Activated naive CD8-positive, alpha-beta T cell treated with anti-CD3 and anti-CD28 coated beads, Interleukin-2, amount 10 ng/mL, durations not matched to agents 7 days and 5 days (primary cell): ENCODE measurements at places on chromosomes 2 and 18.

DNA sequence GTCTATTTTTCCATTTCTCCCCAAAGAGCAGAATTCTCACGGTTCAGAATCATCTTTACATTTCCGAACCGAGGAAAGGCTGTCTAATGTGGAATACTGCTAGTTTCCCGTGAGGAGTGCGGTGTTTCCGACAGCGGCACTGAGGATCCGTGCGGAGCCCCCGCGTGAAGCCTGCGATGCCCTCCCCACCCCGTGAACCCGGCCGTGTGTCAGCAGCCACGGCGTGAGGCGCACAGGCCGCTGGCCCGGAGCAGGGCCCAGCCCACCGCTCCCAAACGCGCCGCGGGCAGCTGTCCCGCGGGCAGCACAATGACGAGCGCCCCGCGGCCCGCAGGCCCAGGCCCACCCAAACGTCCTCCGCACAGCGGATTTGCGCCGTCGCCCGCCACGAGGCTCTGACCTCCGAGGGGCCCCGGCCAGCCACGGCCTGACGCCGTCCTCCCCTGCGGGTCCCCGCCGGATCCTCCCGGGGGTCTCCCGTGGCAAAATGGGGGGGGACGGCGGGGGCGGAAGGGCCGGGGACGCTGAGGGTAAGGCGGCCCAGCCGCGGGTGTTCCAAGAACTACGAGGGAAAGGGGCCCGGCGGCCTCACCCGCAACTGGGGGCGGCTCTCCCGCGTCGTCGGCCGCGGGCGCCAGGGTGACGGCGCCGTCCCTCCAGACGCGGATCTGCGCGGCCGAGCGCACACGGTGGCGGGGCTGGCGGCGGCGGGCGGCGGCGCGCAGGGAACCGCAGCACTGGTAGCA is 796 bp downstream of the SPIRE1 start:
- peak; percentile 48 for DNase-seq

GRCh38 chr2:122157158-122157557 is 401.7 kb downstream of the TSN start:
- DNase-seq, result no peak

- DNase-seq, result no peak
Measured at GRCh38 chr18:616380-616995, 19.7 kb downstream of the CLUL1 start.

GRCh38 chr2:71348302-71348701 is 16.7 kb downstream of the ZNF638 start:
- DNase-seq, result no peak

- DNase-seq, result no peak
Measured at GRCh38 chr18:57743008-57743407, 60.1 kb downstream of the ATP8B1 start.

DNA sequence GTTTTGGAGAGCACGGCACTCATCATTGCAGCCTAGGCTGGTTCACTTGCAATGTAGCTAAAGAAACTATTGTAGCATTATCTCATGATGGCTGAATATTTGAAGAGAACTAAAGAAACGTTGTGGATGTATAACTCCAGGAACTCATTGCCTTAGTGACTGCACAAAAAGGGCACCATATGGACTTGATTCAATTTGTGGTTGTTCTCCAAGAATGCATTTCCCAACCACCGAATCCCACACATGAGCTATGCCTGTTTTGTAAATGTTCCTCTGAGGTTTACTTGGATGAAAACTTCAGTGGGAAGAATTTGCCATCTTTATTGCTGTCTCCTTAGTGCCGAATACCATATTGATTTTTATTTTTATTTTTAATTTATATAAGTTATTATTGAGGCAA is 43.5 kb downstream of the DOK6 start:
- no peak for DNase-seq

GRCh38 chr18:76764291-76764901 is 58.0 kb upstream of the ZNF236 start:
- peak; percentile 40 for DNase-seq

GRCh38 chr2:230441227-230441897 is 25.4 kb downstream of the SP100 start:
- peak; percentile 53 for DNase-seq

DNA sequence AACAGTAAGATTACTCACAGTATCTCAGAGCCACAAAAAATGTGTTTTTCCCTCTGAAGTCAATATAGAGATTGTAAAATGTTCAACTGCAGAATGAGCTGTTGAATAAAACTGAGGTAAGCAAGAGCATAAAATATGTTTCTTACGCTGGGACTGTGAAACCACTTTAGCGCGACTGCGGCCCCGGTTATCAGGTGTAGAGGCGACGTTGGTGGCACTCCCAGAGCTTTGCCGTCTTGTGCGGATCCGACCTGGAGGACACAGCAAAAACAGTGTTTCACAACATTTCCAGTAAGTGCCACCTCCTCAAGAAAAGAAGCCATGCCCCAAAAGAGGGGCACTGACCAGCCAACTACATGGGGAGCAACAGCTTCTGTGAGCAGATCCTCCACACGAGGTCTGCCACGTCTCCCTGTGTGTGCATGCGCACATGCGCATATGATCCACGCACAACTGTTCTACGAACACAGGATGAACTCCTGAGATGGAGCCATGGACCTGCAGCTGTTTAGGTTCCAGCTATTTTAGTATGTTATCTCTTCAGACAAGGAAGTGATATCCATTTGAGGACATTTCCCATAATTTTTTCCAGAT is 100.7 kb upstream of the RNU4ATAC start:
- DNase-seq, result no peak

DNA sequence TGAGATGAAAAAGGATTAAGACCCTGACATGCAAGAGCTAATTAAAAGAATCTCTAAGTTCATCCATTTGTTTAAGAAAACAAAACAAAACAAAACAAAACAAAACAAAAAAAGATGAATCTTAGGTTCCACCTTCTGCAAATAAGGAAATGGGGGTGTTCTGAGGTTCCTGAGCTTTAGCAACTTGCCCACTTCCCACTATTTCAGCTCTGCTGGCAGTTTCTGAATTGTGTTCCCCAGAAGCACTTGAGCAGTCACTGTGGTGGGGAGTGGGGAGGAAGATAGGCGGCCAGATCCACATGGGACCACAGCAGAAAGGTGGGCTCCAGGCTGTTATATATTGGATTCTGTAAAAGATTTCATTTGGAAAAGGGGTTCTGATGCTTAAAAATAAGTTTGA is 20.3 kb downstream of the INO80C start:
- DNase-seq, result no peak

- peak; percentile 44 for DNase-seq
Measured at GRCh38 chr2:55010149-55010591, 40.1 kb downstream of the RTN4 start.

- DNase-seq, result no peak
Measured at GRCh38 chr2:70671092-70671675, 96.8 kb downstream of the ADD2 start.

GRCh38 chr2:151189125-151189524 is 72.5 kb downstream of the RBM43 start:
- DNase-seq, result peak; percentile 41

- DNase-seq, result no peak
Measured at GRCh38 chr2:54657664-54658083, 65.8 kb upstream of the EML6 start.

DNA sequence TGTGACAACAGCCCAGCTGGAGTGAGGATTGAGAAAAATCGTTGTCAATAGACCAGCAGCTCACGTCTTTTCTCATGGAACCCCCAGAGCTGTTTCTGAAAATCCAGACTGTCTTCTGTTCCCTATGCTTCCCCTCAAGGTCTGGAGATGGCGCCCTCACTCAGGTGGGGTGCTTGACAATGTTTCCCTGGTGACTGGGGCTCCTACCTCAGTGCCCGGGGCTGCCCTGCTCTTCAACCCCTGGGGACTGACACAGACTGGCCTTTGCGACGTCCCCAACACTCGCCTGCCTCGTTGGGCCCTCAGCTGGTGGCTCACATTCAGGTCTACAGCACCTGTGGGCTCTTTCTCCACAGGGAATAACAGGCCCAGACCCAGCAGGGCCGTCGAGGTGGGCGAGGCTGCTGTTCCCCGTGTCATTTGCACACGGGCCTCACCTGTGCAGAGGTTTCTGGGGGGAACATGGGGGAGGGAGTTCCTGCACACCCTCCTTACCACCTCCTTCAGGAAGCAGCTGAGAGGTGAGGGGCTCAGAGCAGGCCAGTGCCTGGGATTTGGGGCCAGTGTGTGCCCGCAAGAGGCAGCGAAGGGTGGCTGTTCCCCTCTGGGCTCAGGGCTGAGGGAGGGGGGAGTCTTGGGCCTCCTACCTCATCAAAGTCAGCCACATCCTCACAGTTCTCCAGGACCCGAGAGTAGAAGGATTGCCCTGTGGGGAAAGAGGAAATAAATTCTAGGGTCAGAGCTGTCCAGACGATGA is 59.3 kb upstream of the OTOF start:
- no peak for DNase-seq

- DNase-seq, result no peak
Measured at GRCh38 chr2:118190474-118190873, 102.2 kb downstream of the INSIG2 start.

DNA sequence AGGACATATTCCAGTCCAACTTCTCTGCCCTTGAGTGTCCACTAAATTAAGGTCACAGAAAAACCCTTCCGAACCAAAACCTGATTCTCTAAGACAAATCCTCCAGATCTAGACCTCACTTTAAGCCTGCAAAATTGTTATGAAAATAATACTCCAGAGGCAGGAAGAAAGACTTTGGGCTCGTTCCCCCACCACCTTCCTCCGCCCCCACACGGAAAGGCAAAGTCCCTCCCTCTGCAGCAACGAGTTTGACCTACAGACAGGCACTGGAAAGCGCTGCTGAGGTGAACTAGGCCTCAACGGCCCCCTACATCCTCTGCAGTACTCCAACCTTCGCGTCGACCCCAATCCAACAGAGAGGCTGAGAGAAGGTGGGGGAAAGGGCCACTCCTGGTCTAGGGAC is 808 bp downstream of the ATP5MC3 start:
- no peak for DNase-seq

DNA sequence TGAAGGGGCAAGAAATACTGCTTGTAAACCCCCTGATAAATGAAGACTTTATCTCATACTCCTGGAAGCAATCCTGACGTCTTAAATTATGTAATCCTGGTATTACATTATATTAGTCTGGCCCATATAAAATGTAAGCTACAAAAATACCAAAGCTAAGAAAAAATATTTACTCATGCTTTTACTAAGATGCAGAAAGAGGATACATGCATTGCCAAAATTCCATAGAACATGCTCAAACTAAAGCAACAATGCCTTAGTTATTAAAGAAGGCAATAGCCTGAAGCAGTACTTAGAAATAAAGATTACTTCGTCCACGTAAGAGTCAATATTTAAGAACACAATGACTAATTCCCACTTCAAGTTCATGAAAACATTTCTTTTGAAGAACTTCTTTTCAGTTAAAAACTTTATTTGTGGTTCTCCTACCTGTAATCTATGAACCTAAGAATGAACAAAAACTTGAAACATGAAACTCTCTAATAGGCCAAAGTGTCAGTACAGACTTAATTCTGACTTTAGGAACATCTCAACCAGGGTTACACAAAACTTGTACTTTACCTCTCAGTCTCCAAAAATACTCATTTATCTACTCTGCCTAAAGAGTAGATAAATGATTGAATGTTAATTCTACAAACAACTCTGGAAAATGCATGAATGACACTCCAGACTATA is 117.3 kb downstream of the THADA start:
- no peak for DNase-seq

DNA sequence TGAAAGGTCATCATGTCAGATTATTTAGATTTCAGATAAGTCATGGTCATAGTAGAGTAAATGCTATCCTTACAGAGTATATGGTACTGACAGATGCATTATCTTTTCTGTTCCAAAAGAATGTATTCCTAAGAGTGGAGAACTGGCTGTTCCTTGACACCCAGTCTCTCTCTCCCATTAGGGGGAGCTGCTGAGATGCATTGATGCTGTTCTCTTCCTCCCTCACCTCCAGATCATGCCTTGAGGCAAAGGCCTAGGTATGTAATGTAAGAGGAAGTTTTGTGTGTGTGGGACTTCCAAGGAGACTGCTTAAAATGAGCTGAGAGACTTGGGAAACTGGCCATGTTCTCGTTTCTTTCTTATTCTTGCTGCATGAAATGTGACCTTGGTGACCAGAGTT is 979.5 kb upstream of the CELF4 start:
- no peak for DNase-seq

DNA sequence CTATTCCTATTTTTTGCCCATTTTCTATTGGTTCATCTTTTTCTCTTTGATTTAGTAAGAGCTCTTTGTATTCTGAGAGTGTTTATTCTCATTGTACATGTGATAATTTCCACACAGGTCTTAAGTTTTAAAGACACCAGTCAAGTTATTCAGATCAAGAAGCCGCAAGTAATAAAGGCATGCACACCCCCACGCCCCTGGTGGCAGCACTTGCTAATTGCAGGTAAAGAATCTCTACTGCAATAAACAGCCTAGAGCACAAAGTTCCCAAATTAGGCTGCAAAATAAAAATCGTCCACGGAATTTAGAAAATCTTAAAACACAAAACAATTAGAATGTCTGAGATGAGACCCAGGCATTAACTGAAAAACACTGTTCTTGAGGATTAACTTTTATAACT is 45.2 kb downstream of the ST3GAL5 start:
- no peak for DNase-seq

DNA sequence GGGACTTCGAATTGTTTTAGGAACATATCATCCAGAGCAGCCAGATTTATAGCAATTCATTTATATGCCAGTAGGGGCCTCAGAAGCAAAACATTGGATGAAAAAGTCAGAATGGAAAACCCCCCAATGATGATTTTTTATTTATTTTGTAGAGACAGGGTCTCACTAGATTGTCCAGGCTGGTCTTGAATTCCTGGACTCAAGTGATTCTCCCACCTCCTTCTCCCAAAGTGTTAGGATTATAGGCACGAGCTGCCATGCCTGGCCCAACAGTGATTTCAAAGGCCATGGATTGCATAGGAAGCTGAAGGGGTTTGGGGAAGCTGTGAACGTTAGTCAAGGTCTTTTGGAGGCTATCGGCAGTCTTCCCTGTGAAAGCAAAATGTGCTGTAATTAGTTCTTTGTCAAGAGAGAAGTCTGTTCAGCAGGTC is 21.9 kb upstream of the MCFD2 start:
- DNase-seq, result no peak

DNA sequence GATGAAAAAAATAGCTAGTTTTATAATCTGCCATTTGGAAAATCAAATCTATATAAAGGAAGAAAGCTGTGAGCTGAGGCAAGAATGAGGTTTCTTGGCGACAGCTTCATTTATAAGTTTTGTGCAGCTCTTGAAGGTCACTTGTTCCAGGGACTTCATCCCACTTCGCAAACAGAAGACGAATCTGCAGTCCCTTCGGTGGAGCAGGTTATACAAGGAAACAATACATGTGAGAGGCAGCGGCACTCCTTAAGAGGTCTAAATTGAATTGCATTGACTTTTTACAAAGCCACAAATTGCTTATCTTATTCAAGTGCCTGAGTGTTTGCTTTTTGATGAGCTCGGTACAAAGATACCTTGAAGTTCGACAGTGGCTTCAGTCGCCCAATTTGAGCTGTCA is 72.2 kb downstream of the C1QL2 start:
- no peak for DNase-seq

DNA sequence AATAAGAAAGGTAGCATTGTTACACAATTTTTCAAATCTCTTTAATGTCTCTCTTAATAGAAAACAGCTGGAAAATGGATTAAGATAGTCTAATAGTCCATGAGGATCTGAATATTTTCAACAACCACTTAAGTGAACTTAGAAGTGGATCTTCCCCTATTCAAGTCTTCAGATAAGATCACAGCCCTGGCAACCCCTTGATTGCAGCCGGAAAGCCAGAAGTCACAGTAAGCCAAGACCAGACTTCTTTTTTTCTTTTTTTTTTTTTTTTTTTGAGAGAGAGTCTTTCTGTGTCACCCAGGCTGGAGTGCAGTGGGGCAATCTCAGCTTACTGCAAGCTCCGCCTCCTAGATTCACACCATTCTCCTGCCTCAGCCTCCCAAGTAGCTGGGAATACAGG is 18.6 kb upstream of the ZC3H15 start:
- DNase-seq, result no peak

- DNase-seq, result no peak
Measured at GRCh38 chr18:48152549-48152948, 222.1 kb upstream of the SMAD2 start.
